GDM1 (cell line): ENCODE measurements at places on chromosomes 16 and 17.
A peak's percentile ranks its signal among the peaks of the same experiment; 100 is the strongest.

GRCh38 chr16:15682105-15682570 is 32.1 kb downstream of the NDE1 start:
- peak; percentile 9 for DNase-seq

GRCh38 chr17:927611-928461 is 51.7 kb downstream of the NXN start:
- no peak for DNase-seq

DNA sequence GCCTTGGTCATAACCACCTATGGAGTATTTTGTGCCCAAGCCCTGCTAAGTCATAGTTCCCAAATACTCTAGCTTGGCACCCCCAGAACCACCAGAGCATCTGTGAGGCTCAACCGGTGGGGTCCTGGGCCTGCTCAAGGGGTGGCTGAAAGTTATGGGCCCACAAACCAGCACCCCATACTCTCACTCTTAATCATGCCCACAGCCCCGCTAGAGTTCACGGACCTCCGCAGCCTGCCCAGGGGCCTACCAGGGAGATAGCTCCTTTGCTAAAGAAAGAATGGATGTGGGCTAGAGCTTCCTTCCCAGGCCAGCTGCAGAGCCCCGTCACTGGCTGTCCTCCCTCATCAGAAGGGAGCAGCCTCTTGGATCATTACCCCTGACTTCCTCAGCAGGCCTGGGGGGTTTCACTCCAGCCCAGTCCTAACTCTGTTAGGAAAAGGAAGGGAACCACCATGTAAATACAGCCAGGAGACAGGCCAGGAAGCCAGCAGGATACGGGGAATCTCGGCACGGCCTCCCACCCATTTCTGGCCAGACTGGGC is 1.4 kb downstream of the GIT1 start:
- DNase-seq, result no peak

GRCh38 chr16:1299868-1300203 is 9.6 kb upstream of the UBE2I start:
- no peak for DNase-seq

DNA sequence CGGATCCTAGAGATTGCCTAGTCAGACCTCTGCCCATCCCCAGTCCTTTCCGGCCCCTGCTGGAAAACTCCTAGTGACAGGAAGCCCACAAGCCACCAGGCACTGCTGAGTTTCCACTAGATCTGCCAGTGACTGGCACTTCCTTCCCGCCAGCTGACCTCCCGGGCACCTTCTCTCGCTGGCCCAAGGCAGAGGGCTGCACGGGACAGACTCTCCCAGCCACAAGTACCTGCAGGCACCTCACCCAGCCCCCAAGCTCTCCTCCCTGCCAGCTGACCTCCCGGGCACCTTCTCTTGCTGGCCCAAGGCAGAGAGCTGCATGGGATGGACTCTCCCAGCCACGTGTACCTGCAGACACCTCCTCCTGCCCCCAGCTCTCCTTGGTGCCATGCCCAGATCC is 66.3 kb upstream of the DOC2B start:
- DNase-seq, result no peak

DNA sequence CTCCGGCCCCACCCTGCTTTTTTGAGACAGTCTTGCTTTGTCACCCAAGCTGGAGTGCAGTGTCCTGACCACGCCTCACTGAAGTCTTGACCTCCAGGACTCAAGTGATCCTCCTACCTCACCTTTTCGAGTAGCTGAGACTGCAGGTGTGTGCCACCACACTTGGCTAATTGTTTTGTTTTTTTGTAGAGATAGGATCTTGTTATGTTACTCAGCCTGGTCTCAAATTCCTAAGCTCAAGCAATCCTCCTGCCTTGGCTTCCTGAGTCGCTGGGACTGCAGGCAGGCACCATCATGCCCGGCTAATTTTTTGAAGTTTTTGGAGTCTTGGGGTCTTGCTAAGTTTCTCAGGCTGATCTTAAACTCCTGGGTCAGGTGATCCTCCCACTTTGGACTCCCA is 206.7 kb downstream of the SHISA9 start:
- DNase-seq, result no peak

- no peak for DNase-seq
Observed at GRCh38 chr17:39606434-39607056, 1.2 kb downstream of the NEUROD2 start.

DNA sequence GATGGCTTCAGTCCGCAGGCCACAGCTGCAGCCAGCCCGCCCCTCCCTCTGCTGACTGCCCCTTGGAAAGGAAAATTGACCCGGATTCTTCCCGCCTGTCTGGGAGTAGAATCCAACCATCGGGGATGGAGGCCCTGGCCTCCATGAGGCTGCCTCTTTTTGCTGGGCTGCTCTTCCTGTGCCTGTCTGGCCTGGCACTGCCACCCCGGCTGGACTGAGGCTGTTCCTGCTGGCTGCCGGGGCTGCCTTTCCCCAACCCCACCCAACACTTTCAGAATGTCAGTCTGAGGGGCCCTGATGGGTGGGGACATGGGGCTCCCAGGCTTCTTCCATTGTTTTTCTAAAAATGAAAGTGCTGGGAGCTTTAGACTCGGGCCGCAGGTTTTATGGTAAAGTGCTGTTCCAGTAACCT is 7.3 kb downstream of the BAHCC1 start:
- DNase-seq, result no peak

DNA sequence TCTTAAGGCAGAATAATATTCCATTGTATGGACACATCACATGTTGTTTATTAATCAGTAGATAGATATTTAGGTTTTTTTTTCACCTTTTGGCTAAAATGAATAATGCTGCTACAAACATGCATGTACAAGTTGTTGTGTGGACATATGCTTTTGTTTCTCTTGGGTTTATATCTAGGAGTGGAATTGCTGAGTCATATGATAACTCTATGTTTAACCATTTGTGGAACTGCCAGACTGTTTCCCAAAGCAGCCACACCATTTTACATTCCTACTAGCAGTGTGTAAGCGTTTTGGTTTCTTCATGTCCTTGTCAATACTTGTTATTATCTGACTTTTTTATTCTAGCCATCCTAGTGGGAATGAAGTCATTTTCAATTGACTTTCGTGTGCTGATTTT is 21.3 kb downstream of the CYLD start:
- DNase-seq, result no peak

DNA sequence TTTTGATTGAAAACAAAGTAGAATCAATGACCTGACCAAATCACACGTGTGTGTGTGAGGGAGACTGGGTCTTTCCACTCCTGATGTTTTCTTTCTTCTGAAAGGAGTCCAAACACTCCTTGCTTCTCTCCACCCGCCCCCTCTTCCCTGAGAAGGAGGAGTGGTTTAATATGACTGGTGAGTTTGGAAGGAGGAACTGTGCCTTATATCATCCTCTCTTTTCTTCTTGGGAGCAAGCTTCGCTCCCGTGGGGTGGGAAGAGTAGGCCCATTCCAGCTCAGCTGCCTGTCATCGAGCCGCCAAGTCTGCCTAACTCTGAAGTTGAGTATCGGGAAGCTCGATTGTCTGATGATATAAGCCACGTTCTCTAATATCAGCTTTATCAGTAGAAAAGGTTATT is 96.5 kb downstream of the YPEL2 start:
- DNase-seq, result no peak

GRCh38 chr16:30030011-30030685 is 923 bp downstream of the TLCD3B start:
- DNase-seq, result no peak

- DNase-seq, result peak; percentile 70
Observed at GRCh38 chr17:31535581-31535981, 144.1 kb downstream of the RAB11FIP4 start.

- DNase-seq, result no peak
Observed at GRCh38 chr16:51691109-51691508, 540.0 kb upstream of the SALL1 start.

- DNase-seq, result no peak
Observed at GRCh38 chr16:79918916-79919315, 318.4 kb upstream of the MAF start.

DNA sequence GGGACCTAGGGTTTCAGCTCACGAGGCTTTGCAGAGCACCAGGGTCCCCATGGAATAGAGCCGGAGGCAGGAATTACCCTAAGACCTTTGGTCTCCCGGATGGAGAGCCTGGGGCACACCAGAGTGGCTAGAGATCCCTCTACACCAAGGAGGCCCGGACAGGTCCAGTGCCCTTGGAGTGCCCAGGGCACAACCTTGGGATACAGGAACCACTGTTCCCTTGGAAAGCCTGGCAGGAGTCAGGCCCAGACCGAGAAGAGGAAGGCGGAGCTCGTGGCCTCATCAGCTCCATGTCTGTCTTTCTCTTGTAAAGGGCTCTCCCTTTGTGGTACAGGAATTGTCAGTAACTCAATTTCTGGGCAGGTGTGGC is 3.8 kb upstream of the DBNDD1 start:
- DNase-seq, result no peak

DNA sequence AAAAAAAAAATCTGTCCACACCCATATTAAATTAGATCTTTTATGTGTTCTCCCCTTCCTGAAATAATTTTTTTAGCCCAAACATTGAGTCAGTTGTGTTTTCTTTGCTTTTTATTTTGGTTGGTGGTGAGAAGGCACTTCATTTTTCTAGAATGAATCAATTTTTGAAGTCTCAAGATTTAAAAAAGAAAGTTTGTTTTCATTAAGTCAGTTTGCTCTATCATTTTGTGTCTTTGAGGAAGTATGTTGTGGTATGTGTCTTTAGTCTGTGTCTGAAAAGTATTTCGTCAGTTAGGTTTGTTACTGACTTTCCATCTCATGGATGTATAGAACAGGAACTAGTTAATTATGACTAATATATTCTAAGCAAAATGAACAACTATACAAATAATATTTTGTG is 3.8 kb downstream of the IGF2BP1 start:
- DNase-seq, result no peak

DNA sequence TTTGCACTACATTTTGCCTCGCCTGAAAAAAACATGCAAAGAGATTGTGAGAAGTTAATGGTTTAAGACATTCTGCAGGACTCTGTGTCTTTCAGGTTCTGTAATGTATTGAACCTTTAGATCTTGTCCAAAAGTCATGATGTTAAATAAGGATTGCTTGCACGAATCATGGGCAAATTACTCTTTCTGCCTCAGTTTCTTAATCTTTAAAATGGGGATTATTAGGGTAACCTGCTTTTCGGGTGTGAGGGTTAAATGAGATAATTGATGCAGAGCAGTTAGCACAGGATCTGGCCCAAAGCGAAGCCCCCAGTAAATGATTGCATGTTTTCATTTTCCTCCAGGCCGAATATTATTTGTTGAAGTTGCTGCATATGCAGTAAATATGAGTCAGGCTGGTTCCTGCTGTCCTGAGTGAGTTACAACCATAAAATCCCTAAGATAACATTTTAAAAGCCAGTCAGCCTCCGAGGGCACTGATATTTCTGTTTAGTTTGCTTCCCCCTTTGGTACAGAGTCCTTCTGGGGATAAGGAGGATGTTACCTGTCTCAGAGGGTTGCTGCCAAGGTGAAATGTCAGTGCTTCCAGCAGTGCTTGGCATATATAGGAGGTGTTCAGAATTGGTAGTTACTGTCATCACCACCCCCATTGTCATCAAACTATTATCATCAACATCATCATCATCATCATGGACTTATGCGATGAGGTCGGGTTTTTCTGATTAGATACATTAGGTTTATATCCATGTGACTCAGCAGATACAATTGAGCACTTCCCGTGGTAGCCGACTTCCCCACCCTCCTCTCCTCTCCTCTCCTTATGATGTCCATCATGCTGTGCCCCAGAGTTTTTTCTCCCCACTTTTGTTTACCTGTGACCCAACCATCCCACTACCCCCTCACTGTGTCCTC is 20.6 kb upstream of the ARHGAP17 start:
- no peak for DNase-seq

DNA sequence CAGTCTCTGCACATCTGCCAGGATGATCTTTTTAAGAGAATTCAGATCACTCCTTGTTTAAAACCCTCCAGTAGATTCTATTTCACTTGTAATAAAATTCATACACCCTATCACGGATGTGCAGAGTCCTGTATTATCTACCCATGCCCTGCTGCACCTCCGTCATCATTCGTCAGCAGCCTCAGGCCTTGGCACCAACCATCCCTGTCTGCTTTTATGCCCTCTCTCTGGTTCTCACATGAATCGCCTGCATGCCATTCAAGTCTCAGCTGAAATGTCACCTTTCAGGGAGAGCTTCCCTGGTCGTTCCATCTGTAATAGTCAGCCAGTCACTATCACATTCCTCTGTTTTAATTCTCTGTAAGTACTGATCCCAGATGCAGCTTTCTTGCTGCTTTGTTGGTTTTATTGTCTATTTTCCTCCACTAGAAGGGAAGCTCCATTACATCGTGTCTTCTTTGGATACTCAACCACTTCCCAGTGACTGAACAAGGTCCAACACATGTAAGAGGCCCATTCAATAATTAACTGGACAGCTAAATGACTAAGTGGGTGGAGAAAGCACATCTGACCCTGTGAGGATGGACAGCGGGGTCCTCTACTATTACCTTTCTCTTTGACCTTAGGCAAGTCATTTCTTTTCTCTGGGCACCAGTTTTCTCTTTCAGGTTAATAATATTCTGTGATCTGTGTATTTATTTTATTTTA is 81.2 kb upstream of the GOT2 start:
- DNase-seq, result no peak

DNA sequence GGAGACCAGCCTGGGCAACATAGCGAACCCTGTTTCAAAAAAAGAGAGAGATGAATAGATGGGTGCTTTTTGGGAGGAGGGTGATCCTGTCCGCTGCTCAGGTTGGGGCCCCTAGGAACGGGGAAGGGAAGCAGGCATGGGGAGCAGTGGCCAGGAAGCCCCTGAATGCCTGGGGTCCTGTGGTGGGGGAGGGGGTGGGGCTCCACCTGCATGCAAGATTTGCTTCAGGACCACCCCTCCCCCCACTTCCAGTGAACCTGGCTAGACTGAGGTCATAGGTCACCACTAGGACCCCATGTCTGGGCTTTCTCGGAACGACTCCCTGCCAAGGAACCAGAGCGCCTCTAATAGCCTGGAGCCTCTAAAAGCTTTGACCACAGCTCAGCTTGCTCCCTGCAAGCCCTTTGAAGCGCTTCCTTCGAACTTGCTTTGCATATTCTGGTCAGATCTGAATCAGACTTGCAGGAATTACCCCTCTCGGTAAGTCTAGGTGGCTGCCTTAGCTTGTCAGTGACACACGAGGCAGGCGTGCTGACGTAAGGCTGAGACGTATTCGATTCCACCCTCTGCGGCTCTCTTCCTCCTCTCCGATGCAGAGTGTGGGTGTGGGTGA is 3.7 kb downstream of the SOCS3 start:
- DNase-seq, result peak; percentile 26

GRCh38 chr16:89549007-89549700 is 11.3 kb upstream of the RPL13 start:
- no peak for DNase-seq

DNA sequence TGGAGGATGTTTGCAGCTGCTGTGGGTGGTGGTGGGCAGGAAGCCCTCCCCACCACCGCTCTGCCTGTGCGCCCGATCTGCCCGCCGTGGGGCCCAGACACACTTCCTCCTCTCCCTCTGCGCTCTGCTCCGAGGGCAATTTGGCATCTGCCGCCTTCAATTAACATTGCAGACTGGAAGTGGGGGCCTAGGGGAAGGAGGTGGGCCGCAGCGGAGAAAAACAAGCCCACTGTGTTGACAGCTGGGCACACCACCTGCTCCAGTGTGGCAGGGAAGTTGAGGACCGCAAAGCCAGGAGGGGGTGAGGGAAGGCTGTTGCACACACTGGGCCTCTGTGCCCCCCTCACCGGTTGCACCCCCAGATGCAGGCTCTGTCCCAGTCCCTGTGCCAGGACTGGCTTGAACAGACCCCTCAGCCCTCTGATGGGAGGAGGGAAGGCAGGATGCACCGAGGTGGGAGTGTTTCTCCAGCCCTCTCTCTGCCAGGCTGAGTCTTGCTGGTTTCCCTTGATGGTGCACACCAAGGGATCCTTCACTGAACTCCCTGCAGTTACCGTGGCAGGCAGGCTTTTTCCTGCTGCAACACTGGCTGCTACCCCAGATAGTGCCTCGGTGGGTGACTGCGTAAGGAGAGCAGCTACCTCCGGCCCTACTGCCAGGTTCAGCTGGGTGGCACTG is 72.8 kb upstream of the MED9 start:
- peak; percentile 97 for DNase-seq
